ENCODE measurements at places on chromosomes 13 and 19. TPM values are rescaled to one million over a fixed set of nuclear protein-coding genes. Genes with fewer than 3 reads are reported as not detected.

RPS16 gene
- 1,802 TPM for total RNA-seq

ZNF571 gene
- total RNA-seq = 1.2 TPM

SIGLEC5 gene
- total RNA-seq = not detected

ZNF470 gene
- 1.2 TPM for total RNA-seq

CNN2 gene
- 303 TPM for total RNA-seq

FAM216B gene
- not detected for total RNA-seq

All from bronchus fibroblast of lung (primary cell).